Fibroblast of villous mesenchyme (primary cell): ENCODE measurements at places on chromosomes 13 and 19. TPM values are rescaled to one million over a fixed set of nuclear protein-coding genes. Genes with fewer than 3 reads are reported as not detected.

The REX1BD gene
- total RNA-seq: 27.6 and 41.6 TPM in 2 replicates

The MOB3A gene
- total RNA-seq: 31.2 and 36.7 TPM in 2 replicates

The PRSS57 gene
- not detected in 2 replicates for total RNA-seq

The CILP2 gene
- under 0.01 and 0.43 TPM in 2 replicates for total RNA-seq

The KLK12 gene
- not detected in 2 replicates for total RNA-seq

The LRRC63 gene
- under 0.01 TPM in 1 of 2 replicates, not detected in the other for total RNA-seq

The CGB2 gene
- total RNA-seq: not detected in 2 replicates

The BRME1 gene
- 0.32 and 0.43 TPM in 2 replicates for total RNA-seq

The CPT1C gene
- total RNA-seq: 20.0 and 32.0 TPM in 2 replicates

The C19orf12 gene
- total RNA-seq: 29.0 and 38.4 TPM in 2 replicates

The C13orf42 gene
- not detected in 2 replicates for total RNA-seq

The SIGLEC8 gene
- total RNA-seq: not detected in 2 replicates

The CRX gene
- not detected in 2 replicates for total RNA-seq

The RNF225 gene
- total RNA-seq: under 0.01 TPM in 1 of 2 replicates, not detected in the other

The MBD3L3 gene
- total RNA-seq: not detected in 2 replicates

The TMEM161A gene
- 18.1 and 20.9 TPM in 2 replicates for total RNA-seq

The TTC9B gene
- not detected in 2 replicates for total RNA-seq

The CLIP3 gene
- total RNA-seq: 16.4 and 17.3 TPM in 2 replicates

The ZNF844 gene
- 1.3 and 1.7 TPM in 2 replicates for total RNA-seq

The KDM4B gene
- 17.7 TPM in 2 replicates for total RNA-seq

The ALKBH7 gene
- total RNA-seq: 35.4 and 47.7 TPM in 2 replicates

The NANOS3 gene
- total RNA-seq: 0.64 TPM in 1 of 2 replicates, not detected in the other

The IGLON5 gene
- total RNA-seq: not detected in 2 replicates

The VSIG10L gene
- total RNA-seq: 0.43 and 0.64 TPM in 2 replicates

The ZNF177 gene
- total RNA-seq: 0.64 and 1.7 TPM in 2 replicates

The FCAR gene
- not detected in 2 replicates for total RNA-seq

The ZNF723 gene
- not detected in 2 replicates for total RNA-seq

The CD209 gene
- not detected in 2 replicates for total RNA-seq

The PHLDB3 gene
- 8.7 and 13.4 TPM in 2 replicates for total RNA-seq

The ZNF790 gene
- 4.5 and 10.4 TPM in 2 replicates for total RNA-seq
